Mesenchymal stem cell (in vitro differentiated cells and primary cell): ENCODE measurements at places on chromosomes 16 and 17.

GRCh38 chr17:45086865-45087503 is 25.9 kb downstream of the NMT1 start:
- no peak for DNase-seq

DNA sequence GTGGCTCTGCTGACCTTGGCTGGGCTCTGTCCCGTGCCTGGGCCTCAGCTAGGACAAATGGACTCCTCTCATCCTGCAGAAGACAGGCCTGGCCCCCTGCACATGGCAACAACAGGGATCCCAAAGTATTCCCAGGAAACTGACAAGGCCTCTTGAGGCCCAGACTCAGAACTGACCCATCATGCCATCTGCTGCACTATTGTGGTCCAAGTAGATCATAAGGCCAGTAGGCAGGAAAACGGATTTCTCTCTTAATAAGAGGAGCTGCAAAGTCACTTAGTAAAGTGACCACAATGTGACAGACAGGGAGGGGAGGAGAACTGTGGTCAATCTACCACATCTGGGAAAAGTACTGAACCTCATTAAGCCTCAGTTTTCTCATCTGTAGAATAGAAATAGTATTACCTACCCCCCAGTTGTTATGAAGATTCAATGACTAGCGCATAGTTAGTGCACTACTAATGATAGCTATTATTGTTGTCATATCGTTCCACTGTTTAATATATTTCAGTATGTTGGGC is 62.1 kb upstream of the TNRC6A start:
- peak; percentile 31 for DNase-seq

DNA sequence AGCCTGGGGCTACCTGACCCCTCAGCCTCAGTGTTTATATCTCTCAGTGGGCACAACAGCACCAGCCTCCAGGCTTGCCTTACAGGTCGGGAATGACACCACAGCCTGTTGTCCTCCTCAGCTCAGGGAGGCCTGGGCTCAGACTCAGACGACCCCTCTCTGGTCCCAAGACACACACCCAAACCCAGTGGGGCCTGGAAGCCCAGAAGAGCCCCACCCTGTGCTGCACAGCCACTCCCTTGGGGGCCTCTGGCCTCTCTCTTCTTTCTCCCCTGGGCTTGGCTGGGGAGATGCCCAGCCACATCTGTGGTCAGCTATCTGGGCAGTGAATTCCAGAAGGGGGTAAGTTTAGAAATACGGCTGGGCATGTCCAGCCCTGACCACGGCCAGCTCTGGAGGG is 2.4 kb downstream of the NATD1 start:
- DNase-seq = no peak

- DNase-seq = no peak
Observed at GRCh38 chr16:73886426-73886825, 410.2 kb upstream of the PSMD7 start.

DNA sequence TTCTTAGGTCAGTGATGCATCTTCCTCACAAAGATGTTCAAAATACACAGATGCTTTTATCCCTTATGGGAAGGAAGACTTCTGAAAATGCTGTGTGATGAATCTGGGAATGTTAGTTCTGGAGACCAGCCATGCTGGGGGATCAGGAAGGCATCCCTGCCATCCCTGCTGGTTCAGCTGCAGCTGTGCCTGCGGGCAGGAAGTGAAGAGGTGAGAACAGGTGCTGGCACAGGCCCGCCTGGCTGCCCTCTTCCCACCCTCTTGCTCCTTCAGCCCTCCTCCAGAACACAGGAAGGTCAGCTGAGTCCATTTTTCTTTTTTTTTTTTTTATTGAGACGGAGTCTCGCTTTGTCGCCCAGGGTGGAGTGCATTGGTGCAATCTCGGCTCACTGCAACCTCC is 15.2 kb downstream of the RAB11FIP3 start:
- no peak for DNase-seq

GRCh38 chr16:15057681-15058417 is 2.0 kb upstream of the NTAN1 start:
- no peak for DNase-seq
